BE2C (cell line): ENCODE measurements at places on chromosomes 7 and 10.

GRCh38 chr10:60253484-60253883 lies 136.2 kb downstream of the ANK3 start:
- DNase-seq = no peak

GRCh38 chr10:112585960-112586359 lies 138.9 kb downstream of the VTI1A start:
- DNase-seq = no peak

GRCh38 chr7:91496251-91496820 lies 232.1 kb downstream of the FZD1 start:
- DNase-seq = no peak

GRCh38 chr10:102065561-102066398 lies 631 bp downstream of the HPS6 start:
- DNase-seq = peak; percentile 48

- DNase-seq = peak; percentile 76
Observed at GRCh38 chr7:68718097-68718551, 880.2 kb upstream of the AUTS2 start.

DNA sequence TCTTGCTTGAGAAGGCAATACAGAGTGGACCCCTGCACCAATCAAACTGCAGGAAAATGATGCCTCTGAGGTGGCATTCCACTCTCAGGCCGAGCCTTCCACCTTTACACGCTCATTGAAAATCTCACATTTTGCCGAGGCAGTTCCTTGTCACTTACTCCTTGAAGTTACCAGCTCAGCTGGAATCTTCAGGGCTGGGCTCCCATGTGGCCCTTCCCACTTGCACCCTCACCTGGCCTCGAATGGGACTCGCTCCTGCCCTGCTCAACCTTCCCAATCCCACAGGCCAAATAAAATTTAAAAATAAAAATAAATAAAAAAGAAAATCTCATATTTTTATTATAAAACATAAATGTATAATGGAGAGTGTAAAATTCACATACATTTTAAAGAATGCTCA lies 790.7 kb upstream of the COBL start:
- DNase-seq = no peak

DNA sequence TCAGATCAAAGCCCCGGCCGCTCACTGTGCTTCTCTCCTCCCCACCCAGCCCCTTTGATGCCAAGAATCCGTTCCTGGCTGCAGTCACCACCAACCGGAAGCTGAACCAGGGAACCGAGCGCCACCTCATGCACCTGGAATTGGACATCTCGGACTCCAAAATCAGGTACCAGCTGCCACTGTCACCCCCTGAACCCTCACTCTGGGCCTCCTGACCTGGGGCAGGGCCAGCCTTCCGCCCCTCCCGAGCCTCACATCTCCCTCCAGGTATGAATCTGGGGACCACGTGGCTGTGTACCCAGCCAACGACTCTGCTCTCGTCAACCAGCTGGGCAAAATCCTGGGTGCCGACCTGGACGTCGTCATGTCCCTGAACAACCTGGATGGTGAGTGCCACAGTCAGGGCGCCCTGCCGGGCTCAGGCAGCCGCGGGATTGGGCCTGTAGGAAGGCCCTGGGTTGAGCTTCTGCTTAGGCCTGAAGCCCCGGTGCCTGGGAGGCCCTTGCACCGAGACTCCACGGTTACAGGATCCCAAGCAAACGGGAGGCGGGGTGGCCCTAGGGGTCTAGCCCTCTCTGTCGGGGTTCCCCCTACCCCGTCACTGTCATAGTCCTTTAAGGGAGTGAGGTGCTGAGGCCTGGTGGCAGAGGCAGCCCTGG lies 10.8 kb downstream of the TMEM120A start:
- no peak for DNase-seq

- no peak for DNase-seq
Observed at GRCh38 chr7:154914996-154915380, 87.9 kb downstream of the PAXIP1 start.

DNA sequence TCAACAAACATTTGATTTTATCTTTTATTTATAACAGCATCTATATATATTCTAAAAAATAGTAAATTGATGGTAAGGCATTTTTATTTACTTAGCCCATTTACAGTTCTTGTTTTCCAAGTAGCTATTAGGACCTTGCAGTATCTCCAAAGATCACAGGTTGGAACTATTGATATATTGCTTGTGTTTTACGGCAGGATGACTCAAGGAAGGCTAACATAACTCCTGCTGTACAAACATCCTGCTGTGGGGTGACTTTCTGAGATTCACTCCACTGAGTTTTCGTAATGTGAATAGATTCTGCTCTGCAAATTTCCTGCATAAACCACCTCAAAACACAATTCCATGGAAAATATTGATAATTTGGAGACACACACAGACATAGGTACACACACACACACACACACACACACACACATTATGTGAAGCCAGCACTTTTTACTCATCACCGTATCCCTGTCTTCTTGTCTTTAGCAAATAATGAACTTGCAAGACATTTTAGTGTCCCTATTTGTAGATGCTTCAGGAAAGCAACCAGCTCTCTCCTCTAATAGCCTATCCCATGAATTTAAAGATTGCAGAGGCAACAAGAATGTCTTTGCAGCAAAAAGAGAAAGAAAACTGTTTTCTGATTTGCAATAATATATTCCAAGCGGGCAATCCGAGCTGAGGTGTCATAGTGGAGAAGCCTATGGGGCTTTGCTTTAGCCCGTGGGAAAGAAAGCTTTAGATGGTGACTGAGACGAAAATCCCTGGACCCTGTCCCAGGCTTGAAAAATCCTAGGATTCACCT lies 722 bp downstream of the AGR2 start:
- no peak for DNase-seq

DNA sequence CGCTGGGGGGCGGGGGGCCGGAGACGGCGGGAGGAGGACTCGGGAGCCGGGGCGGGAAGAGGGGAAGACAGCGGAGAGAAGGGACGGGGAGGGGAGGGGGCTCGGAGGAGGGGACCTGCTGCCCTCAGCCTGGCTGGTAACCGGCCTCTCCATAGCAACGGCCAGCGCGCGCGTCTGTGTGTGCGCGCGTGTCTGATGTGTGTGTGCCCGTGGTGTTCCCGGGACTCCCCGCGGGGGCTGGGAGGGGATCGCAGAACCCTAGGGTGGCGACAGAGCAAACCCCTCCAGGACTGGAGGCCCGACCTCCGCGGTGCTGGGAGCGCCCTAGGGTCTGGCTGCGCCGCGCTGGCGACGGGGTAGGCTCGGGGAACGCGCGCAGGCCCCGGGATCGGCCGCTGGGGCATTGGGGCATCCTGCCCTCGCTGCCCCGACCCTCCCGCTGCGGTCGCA lies 356.3 kb downstream of the DNAJB6 start:
- DNase-seq = no peak

GRCh38 chr7:106848851-106849442 lies 16.1 kb upstream of the PIK3CG start:
- no peak for DNase-seq

GRCh38 chr7:55515569-55516279 lies 56.6 kb downstream of the VOPP1 start:
- DNase-seq = no peak

DNA sequence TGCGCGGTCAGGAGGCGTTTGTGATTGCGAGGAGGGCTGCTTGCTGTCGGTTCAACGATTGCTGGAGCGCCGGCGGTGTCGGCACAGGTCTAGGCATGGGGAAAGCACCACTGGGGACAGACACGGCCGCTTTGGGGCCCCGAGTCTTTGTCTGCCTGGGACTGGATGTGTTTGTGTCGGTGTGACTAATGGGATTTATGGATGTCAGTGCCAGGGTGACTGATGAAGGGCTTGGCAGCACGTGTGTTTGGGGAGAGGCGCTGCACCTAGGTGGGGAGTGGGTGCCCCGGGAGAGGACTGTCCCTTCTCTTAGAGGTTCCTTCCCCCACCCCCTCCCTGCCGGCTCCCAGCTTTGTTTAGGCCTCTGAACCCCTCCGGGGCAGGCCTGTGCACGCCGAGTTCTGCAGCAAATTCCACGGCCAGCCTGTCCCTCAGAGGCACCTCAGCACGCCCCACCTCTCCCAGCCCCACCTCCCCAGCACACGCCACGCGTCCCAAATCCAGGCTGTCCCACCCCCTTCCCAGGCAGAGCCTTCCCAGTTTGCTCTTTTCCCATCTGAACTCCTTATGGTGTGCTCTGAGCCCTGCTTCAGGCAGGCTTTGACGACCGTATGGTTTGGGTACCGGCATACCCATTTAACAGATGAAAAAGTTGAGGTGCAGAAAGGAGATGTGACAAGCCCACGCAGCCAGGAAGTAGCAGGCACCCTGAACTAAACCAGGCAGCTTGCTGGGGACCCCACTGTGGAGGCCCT lies 6.4 kb upstream of the TNRC18 start:
- DNase-seq = no peak

DNA sequence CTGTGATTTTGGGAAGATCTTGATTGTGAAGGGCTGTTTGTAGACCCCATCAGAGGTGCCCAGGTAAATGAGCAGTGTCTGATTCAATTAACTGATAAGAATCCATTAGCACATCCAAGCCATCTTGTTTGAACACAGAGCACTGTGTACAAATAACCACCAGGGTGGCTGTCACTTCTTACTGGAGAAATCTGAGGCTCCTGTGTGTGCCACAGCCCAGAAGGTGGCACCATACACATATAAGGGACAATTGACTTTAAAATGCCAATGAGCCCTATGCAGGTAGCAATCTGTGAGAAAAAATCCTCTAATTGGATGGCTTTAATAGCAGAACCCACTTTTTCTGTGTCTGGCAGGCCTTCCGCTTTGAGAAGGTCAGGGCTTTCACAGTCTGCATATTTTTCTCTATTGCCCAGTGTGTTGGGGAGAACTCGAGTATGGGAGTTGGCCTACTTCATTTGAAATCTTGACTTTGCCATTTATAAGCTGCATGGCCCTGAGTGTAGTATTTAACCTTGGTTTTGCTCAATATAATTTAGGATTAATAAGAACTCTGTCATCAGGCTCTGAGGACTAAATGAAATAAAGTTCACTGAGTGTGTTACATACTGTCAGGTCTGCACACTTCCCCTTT lies 517.4 kb downstream of the CCSER2 start:
- DNase-seq = peak; percentile 27

DNA sequence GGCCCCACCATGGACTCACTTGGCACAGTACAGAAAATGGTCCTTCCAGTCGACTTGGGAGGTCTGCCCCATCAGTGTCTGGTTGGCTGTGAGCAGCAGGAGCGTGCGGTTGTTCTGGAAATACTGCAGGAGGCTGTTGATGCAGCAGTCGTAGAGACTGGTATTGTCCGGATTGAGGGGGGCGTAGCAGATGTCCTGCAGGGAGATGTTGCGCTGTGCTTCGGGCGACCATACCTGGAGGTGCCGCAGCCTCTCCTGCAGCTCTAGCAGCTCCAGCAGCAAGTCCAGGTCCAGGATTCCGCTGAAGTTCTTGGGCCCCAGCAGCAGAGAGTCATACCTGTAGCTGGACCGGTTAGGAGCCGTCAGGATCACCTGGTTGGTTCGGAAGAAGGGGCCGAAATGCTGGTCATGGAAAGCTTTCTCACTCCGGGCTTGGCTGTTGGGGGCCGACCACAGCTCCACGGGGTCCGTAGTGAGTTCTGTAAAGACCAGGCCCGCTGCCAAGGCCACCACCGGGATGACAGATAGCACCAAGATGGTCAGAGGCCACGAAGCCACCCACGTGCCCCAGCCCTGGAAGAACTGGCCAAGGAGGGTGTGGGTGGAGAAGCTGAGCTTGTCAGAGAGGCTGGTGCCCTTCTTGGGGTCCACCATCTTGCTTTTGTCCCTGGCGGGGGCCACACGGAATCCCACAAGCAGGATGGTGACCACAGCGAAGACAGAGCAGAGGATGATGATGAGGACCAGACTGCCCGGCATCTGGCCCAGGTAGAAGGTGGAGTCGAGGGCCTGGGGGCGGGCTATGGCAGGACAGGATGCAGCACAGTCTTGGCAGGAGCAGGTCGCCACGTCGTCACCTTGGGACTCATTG lies 2.1 kb downstream of the NPC1L1 start:
- no peak for DNase-seq

DNA sequence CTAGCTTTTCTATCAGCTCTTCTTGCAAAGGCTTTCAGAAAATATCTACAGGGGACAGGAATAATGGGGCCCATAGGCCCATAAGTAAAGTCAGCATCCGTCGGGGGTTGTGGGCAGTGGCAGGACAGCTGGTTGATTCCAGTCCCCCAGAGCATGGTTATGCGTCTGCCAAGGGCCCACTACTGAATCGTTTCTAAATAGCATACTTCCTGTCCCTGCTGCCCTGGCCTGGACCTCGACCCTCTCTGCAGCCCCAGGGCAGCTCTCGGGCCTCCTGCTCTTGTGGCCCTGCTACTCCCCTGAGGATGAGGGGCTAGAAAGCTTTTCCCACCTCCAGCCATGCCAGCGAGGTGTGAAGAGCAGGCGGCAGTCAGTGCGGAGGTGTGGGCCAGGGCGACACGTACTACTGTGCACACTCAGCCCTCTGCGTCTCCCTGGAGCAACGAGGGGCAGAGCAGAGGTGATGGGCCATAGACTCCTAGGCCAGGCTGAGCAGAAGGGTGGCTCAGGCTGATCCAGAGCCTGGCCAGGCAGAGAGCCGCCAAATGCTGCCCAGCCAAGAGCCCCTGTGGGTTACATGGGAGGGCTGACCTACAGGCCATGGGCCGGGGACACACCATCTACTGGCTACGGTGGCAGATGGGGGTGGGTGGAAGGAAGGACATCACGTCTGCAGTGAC lies 4.7 kb upstream of the OPN4 start:
- no peak for DNase-seq

DNA sequence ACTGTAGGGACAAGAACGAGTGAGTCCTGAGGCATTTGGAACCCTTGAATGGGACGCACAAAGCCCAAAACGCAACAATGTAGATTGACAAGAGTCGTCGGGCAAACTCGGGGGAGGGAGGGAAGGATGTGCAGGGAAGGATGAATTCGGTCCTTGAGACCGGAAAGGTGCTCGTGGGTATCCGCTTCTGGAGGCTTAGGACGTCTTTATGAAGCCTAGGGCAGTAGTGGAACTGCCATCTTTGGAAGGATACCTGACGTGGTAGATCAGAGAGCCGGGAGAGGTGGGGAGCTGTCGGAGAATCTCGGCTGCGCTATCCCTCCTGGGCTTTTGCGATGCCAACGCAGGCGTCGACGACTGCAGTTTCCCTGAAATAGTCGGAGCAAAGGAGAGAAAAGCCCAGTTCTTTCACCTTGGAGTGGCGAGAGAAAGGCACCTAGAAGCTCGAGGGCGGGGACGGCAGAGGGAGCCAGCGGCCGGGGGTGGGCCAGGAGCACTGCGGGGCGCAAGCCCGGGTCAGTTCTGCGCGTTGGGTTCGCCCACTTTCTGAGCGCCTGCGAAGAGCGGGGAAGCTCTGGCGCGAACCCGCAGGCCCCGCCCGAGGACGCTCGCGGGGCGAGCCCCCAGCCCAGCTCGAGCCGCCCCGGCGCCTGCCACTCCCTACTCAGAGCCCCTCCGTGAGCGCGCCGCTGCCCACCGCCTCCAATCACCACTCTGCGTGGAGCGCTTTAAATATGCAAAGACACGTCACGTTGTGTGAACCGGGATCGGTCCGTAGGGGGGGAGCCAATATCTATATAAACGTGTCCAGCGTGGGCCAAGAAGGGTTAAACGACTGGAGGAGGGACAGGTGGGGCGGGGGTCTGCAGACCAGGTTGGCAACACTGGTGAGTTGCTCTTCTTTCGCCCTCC lies at the start of gene CYP26C1:
CYP26C1 (plus strand) TSS at position 824 of the 912 bp plus-strand sequence. CDS start 466 bp downstream, outside the sequence.
- no peak for DNase-seq

GRCh38 chr7:48610705-48611104 lies 313.6 kb upstream of the CDC14C start:
- DNase-seq = no peak

- DNase-seq = no peak
Observed at GRCh38 chr7:98641646-98642500, 24.8 kb downstream of the NPTX2 start.

GRCh38 chr7:116802144-116802745 lies 60.1 kb upstream of the CAPZA2 start:
- no peak for DNase-seq
